ENCODE measurements at places on chromosomes 2 and 18.

GRCh38 chr2:145080426-145080825 is 560.5 kb upstream of the ZEB2 start:
- DNase-seq = no peak

DNA sequence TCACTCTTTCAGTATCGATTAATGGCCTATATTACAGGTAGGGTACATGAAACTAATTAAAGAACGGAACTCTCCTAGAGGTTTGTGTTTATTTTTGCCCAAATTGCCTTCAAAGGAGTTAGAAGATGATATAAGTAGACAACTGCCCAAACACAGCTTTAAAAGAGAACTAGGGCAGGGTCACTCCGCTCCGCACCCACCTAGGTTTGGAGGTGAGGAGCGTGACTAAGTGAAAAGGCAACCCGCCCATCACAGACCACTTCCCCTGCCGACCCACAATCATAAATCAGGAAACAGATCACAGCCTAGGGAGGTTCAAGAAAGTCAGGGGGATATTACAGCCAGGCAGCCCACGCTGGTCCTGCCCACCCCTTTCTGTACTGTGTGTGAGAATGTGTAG is 166.7 kb downstream of the C1D start:
- no peak for DNase-seq

GRCh38 chr18:77006305-77007175 is 126.0 kb downstream of the MBP start:
- no peak for DNase-seq

DNA sequence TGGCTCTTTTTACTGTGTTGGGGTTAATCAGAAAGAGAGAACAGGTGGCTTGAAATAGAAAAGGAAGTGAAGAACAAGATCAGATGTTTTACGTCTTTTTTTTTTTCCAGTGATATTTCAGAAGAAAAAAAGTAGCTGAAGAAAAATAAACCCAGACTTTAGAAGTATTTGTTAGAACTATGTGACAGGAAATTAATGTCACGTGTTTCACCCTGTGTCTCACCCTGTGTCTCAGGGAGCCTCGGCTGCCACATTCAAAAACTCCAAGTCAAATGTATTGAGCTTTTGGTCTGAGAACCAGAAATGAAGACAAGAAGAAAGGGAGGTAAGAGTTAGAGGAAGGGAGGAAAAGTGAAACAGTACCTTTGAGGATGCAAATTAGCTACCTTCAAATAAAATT is 38.0 kb downstream of the AKAIN1 start:
- no peak for DNase-seq

DNA sequence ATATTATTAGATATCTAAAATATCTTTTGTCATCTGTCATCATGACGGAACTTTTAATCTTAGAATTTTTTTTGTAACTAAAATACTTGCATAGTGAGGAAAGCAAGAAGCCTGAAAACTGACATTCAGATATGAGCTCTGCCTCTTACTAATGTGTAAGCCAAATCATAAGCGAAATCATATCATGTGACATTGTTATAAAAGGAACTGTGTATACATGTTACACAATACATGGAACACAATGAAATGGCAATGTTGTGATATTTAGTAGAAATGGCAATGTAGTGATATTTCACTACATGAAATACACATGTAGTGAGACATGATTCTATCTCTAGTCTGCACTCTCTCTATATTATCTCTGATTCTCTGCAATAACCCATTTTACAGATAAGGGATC is 1016.4 kb upstream of the PIK3C3 start:
- DNase-seq = no peak

GRCh38 chr18:68722821-68723220 is 7.9 kb upstream of the TMX3 start:
- DNase-seq = no peak

DNA sequence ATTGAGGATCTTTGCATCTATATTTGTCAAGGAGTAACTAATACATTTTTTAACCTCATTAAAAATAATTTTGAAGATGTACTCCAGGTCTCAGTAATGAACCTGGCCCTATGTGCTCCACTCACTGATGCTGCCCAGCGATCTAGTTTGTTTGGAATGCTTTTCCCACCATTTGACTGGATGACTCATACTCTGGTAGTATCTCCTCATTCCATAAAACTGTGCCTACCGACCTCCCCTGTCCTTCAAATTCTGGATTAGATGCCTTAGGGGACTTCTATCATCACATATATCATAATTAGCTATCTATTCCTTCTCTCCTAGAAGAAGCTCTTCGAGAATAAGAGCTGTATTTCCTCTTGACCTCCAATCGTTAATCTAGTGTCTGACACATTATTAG is 83.8 kb downstream of the FAM117B start:
- no peak for DNase-seq

DNA sequence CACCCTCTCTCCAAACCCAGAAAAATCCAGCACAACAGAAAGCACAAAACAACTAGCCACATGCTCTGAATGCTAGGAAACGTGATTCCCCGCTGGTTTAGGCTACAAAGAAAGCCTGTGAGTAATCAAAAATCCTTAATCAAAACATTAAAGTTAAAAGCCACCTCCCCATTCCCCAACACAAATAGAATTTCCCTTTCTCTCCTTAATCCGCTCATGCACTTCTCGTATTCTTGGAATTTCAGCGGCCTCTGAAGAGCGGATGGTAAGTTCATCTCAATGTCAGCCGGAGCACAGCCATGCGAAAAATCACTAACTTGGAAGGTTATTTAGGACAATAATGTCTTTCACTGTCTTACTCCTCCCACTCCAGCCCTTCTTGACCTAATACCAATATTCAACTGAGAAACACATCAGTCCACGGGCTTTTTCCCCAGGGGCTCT is 126.7 kb downstream of the OSBPL1A start:
- DNase-seq = no peak

GRCh38 chr2:128276878-128277675 is 41.6 kb downstream of the HS6ST1 start:
- no peak for DNase-seq

DNA sequence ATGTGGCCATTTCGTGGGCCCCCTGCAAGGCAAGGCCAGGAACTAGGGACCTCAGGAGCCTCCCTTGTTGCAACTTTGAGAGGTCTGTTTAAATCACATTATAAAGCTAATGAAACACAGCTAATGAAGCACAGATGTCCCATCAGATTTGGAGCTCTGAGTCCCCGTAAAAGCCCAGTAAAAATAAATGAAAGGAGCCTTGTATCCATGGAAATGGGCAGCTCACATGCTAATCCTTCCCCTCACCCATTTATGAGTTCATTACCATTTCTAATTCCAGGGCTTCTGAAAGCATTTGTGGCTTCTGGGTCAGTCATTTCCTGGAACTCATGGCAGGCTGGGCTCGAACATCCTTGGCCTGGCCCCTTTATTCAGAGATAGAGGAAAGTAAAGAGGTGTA is 274.8 kb downstream of the SS18 start:
- no peak for DNase-seq

DNA sequence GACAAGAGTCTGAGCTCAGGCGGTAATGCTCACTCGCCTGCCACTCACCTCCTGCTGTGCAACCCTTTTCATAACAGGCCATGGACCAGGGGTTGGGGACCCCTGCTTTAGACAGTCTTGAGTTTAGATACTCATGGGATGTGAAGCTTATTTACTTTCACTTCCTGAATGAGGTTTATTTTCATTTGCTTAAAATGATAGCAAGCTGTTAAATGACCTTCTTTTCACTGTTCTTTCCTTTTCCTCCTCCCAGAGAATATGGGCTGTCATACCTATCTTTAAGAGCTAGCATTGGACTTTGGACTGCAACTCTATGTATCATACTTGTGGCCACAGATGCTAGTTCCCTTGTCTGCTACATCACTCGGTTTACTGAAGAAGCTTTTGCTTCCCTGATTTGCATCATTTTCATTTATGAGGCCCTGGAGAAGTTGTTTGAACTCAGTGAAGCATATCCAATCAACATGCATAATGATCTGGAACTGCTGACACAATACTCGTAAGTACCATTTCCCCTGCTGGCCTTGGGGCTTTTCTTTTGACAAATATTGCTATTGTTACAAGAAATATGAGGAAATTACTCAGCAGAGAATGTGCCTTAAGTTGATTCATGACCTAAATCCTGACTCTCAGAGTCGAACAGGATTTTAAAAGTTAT is 168.5 kb downstream of the DPP4 start:
- DNase-seq = no peak

- no peak for DNase-seq
These were observed 86.7 kb downstream of the FIGN start for GRCh38 chr2:163649080-163649479.

- DNase-seq = no peak
These were observed 21.1 kb upstream of the IL18R1 start for GRCh38 chr2:102334486-102334885.

DNA sequence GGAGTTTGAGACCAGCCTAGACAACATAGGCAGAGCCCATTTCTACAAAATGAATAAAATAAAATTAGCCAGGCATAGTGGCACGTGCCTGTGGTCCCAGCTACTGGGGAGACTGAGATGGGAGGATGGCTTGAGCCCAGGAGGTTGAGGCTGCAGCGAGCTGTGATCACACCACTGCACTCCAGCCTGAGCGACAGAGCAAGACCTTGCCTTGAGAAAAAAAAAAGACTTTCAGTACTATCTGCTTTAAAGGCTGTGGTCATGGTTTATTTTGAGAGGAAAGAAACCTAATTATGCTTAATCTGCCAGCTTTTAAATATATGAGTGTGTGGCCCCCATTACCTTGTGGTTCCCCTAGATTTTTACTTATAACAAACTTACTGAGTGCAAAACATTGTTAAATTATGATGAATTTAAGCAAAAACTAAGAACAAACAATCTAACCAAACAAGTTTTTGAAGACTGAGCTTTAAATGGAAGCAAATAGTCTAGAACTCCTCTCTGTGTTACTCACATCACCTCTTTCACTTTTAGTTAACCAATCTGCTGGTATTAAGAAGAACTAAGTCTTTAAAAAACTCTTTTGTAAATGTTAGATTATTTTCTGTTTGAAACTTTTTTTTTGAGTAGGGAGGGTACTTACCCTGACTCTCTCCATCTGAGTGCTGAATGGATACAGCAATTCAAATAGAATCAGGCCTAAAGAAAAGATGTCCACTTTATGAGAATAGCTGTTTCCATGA is 65.4 kb downstream of the EIF2AK3 start:
- DNase-seq = no peak

- DNase-seq = no peak
These were observed 24.4 kb downstream of the RPL37A start for GRCh38 chr2:216522892-216523502.

DNA sequence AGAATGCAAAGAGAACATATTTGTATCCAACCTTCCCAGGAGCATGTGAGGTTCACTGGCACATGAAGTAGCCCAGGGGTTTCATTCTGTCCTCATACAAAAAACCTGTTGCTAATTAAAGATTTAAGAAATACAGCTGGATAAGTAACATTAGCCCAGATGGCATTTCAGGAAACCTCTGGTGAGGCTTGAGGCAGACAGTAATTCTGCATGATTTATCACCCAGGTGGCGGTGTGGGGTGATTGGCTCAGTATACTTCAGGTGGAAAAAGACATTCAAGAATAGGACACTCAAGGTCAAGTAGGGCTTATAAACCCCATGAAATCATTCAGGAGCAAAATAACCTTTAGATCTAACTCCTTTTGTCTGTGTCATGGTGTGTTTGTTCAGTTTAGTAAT is 237.4 kb downstream of the RNF144A start:
- no peak for DNase-seq

DNA sequence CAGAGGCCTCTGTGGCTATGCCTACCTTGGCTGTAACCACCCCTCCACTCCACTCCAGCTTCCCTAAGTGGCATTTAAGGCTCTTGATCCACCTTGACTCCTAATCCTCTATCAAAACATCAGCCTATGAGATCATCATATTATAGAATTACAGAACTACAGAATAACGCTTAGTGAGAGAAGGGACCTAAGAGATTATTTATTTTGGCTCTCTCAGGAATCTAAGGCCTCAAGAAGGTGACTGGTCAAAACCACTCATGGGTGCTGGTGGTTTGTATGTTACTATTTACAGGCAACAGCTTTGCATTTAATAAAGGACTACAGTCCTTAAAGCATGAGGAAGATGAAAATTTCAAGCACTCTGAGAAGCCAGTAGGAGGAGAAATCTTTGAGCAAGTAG is 118.8 kb downstream of the FSHR start:
- DNase-seq = no peak

DNA sequence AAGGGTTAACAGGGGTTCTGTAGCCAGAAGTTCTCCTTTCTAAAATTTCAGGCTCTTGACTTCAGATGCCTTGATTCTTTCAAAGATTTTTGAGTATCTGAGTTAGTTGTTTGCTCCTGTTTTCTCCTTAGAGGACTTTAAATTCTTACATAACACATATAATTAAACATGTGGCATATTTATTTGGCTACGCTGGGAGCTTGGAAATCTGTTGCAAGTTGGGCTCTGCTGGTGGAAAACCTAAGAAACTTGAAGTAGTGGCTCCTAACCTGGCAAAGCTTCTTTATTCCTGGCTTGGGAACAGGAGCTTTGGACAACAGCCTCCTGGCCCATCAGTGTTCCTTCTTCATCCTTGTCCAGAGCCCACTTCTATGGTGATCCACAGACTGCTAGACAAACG is 72.6 kb downstream of the VIT start:
- DNase-seq = no peak

- DNase-seq = no peak
These were observed 26.5 kb downstream of the NCKAP5 start for GRCh38 chr2:133541797-133542196.

- no peak for DNase-seq
These were observed 123.2 kb downstream of the PHLPP1 start for GRCh38 chr18:62838475-62839098.

- DNase-seq = no peak
These were observed 14.8 kb upstream of the ALPI start for GRCh38 chr2:232441147-232441651.

GRCh38 chr2:104004821-104005220 is 849.1 kb upstream of the POU3F3 start:
- no peak for DNase-seq

- no peak for DNase-seq
These were observed 9.0 kb upstream of the DSEL start for GRCh38 chr18:67525328-67526099.

DNA sequence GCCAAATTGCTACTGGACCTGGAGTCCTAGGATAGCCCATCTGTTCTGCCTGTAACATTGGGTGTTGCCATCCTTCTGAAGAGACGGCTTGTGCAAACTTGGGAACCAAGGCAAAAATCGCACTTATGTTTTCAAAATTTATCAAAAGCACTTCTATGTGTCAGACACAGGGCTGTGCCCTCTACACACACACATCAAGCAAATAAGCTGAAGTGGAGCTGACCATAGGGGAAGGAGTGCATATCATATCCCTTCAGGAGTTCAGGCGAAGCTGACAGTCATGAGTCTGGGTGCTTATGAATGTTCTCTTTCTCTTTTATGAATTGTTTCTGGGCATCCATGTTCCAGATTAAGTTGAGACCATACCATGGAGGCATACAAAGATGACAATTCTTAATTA is 247.9 kb downstream of the CYRIA start:
- no peak for DNase-seq

All from stimulated activated CD4-positive, alpha-beta T cell treated with anti-CD3 and anti-CD28 coated beads, Interleukin-4, amount 100 ng/mL, for 1 hour (primary cell).